IgD-negative memory B cell (primary cell): ENCODE measurements at places on chromosomes 11 and 22. TPM values are rescaled to one million over a fixed set of nuclear protein-coding genes. Genes with fewer than 3 reads are reported as not detected.

Gene ANGPTL5
- not detected for polyA plus RNA-seq

Gene LRRC10B
- polyA plus RNA-seq: not detected

Gene PTGDR2
- 0.16 TPM for polyA plus RNA-seq

Gene CD3G
- 12.9 TPM for polyA plus RNA-seq

Gene ADORA2A
- 26.6 TPM for polyA plus RNA-seq
